ENCODE measurements at places on chromosomes 12 and 14.

GRCh38 chr12:112539221-112539620, 120.5 kb downstream of the PTPN11 start:
- no peak for DNase-seq

GRCh38 chr14:73851000-73851399, 631 bp upstream of the PTGR2 start:
- DNase-seq, result no peak

DNA sequence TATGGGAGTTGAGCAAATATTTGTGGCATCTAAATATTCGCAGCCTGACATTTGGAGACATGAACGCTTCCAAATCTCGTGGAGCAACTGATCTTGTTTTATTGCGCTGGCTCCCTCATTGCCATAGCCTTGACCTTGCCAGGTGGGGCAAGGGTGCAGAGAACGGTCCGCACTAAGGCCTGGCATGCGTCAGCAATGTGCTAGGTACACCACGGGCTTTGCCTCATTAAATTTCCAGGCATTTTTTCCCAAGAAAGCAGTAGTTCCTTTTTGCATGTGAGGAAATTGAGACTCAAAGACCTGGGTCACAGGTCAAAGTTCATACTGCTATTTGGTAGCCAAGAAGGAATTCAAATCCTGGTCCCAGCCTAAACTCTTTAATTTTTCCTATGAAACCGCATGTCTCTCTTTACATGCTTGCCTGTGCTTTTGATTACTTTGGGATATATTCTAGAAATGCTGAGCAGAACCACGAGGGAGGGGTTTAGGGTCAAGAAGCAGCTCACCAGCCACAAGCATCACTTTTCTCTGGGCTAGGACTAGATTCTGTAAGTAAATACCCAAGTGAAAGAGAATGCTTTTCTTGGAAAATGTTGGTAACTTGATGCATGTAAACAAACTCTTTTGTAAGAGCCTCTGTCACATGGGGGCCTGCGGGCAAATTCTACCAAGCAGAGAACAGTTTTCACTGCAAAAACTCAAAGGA, 891.6 kb downstream of the VRK1 start:
- DNase-seq, result no peak

GRCh38 chr14:55546212-55546874, 33.7 kb upstream of the KTN1 start:
- no peak for DNase-seq

DNA sequence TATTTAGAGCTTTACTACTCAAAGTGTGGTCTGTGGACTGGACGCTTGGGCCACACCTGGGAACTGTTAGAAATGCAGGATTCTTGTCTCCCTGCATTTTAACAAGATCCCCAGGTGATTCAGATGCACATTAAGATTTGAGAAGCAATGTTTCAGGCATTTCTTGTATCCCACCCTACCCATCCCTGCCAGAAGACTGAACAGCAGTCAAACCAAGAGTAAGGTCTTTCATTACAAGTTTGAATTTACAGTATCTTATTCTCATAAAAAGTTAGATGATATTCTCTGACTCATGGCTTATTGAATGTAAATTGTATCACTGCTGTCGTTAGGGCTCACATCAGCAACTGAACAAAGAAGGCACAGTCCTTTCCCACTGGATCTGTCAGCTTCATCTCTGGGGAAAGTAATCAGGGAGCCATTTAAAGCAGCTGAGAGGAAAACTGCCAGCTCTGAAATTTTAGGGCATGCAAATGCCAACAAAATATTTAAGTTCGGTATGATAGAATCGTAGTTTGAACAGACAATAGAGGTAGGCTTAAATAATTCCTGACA, 141.1 kb downstream of the AKAP6 start:
- DNase-seq, result no peak

GRCh38 chr12:48586361-48586760, 16.5 kb upstream of the LALBA start:
- no peak for DNase-seq

DNA sequence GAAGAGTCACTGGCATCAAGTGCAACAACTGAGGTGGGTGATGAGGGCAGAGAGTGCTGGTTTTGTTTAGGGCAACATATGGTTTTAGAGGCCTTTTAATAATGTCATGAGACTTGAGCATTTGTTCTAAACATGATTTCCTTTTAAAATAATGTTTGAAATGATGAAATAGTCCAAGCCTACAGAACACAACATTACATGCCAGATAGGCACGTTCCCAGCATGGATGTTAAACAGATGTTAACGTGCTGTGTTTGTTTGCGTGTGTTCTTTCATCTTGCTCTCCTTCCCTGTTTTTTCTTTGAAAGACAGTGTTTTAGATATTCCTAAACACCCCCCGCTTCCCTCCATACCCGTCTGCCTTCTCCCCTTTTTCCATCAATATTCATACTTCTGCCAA, 82.3 kb downstream of the RGS6 start:
- DNase-seq, result no peak

- no peak for DNase-seq
Observed at GRCh38 chr12:107402041-107403022, 283.3 kb upstream of the PWP1 start.

DNA sequence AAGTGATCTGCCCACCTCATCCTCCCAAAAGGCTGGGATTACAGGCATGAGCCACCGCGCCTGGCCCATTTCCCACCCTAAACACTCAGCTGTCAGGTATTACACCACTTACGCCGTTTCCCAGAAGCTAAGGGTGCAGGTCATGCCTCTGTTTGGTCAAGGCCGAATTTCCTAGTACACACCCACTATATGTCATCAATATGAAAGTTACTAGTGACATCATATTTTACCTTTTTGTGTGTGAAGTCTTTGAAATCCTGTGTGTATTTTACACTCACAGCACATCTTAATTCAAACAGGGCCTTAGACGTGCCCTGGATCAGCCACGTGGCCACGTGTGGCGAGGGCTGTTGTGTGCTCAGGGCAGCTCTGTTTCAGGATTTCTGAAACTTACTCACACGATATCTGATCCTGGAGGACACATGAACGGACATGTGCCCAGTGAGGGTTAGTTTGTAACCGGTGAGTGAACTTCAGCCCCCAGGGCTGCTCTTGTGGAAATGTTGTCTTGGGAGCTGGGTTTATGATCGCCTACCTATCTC, 51.8 kb downstream of the GLT1D1 start:
- no peak for DNase-seq

- no peak for DNase-seq
Observed at GRCh38 chr14:51677266-51677665, 25.6 kb downstream of the FRMD6 start.

GRCh38 chr12:71980538-71980937, 41.9 kb downstream of the TPH2 start:
- no peak for DNase-seq

DNA sequence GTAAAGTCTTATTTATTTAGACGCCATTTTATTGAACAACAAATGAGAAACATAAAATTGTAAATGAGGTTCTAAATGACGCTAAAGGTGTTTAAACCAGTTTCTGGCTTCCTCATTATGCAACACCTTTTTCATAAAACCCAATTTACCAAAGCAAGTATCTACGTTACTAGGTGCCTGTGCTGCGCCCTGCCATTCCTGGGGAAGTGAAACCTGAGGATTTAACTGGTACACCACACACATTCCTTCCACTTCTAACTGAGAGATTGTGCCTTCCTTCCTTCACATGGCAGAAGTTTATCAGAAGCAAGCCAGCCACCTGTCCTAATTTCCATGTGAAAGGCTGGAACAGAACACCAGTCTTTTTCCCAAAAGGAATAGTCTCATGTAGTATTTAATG, 40.3 kb upstream of the GCH1 start:
- DNase-seq, result no peak

GRCh38 chr14:75577090-75577489, 1.3 kb upstream of the FLVCR2 start:
- DNase-seq, result no peak

DNA sequence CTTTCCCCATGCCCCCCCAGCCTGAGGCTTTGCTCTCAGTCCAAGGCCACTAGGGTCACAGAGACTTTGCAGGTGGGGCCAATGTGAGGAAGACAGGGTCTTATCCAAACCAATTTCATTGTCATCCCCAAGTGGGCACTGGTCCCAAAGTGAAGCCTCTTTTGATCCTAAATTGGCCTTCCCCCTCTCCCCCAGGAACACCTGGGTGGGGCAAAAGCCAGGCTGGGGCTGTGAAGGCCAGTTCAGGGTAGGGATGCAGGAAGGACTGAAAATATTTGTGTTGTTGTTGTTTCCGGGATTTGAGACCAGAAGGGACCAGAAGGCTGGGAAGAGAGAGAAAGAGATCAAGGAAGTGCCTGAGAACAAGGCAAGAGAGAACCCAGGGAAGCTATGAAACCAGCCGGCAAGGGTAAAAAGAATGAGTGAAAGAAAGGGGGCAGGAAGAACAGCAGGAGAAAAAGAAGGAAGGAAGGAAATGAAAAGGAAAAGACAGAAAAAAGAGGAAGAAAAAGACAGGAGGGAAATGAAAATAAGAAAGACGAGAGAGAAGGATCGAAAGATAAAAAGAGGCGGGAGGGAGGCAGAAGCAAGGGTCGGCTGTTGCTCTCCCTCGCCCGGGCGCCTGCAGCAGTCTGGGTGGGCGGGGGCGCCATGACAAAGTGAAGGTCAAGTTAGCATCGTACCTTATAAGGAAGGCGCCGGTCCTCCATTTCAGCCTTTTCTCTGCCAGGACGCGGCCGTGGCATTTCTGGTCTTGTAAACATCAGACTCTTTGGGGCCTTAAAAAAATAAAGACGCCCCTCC, 7.4 kb upstream of the HOXC11 start:
- DNase-seq, result no peak

- no peak for DNase-seq
Observed at GRCh38 chr12:65462484-65462883, 184.0 kb downstream of the MSRB3 start.

- no peak for DNase-seq
Observed at GRCh38 chr14:23487216-23487615, 17.7 kb downstream of the NGDN start.

- DNase-seq, result no peak
Observed at GRCh38 chr12:57905812-57906475, 35.4 kb upstream of the ATP23 start.

DNA sequence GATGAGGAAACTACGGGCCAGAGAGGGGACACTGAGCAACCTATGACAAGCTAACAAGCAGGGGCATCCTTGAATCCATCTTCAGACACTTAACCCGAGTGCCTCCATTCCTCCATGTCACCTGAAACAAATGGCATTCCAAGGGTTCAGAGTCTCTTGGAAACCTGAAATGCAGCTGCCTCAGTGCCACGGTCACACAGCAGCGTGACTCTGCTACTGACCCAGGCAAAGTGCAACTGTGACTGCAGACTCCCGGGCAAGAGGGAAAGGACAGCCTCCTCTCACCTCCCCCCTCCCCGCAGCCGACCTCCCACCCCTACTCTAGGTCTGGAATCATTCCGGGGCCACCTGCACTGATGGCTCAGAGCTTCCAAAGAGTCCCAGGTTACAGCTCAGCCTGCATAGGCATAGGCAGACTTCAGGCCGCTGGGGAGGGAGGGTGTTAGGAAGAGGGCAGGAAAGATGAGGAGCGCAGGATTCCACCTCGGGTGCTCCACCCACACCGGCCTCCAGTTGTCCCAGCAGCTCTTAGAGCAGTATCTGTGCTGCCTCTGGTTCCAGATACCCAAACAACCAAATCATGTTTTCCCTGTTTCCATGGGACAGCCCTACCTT, 53.2 kb downstream of the KCNK10 start:
- DNase-seq, result no peak

- DNase-seq, result no peak
Observed at GRCh38 chr14:69475194-69475818, 9.2 kb upstream of the PLEKHD1 start.

GRCh38 chr12:26813812-26814211, 19.2 kb downstream of the ITPR2 start:
- DNase-seq, result no peak

- DNase-seq, result no peak
Observed at GRCh38 chr12:14849661-14850060, 6.3 kb upstream of the ART4 start.

GRCh38 chr12:123120452-123121166, 30.3 kb downstream of the PITPNM2 start:
- DNase-seq, result no peak

DNA sequence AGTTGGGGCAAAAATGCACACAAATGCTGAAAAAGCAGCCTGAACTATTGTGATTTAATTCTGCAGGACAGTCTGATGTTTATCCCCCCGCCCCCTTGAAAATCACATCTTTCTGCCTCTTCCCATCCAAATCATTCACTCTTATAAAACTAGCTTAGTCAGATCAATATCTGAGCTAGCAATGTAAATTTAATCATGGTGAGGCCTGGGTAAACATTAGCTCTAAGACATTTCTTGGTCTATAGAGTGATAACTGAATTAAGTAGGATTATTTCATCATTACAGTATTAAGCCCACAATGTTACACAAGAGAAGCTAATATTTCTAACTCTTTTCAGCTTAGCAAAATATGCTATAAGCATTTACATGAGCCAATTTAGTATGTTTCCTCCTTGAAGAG, 9.1 kb upstream of the PCED1B start:
- no peak for DNase-seq

DNA sequence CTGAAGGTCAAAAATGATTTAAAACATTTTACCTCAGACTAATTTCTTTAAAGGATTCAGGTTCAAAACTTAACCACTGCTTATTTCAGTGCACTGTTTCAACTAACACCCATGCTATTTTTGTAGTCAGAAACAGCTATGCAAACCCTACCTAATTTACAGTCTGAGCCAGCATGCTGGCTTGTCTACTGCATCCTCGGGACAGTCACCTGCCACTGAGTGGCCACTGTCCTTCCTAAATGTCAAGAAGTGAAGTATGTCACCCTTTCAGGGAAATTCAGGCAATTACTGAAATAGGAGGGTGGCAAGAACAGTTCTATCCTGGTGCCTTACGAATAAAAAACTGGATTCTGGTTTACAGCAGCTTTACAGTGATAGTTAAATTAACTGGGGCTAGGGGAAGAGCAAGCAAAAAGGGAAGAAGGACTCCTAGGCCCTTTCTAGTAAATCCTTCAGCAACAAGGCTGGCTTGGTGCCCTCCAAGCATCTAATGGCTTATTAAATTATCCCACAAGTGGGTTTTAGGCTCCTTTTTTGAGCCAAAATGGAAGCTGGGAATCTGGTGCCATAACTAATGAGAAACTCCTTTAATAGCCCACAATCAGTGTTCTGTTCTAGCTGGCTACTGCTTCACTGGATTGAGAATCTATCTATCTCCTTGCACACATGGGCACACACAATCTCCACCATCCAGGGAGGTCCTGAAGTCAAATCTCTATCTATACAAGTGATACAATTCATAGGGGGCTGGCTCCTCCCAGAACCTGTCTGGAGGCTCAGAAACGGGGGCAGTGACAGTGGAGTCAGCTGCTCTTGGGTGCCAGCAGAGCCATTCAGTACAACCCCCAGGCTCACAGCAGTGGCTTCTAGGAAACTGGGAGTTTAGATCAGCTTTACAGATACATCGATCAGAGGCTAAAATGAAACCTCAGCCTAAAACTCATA, 43.4 kb downstream of the SH2B3 start:
- no peak for DNase-seq

DNA sequence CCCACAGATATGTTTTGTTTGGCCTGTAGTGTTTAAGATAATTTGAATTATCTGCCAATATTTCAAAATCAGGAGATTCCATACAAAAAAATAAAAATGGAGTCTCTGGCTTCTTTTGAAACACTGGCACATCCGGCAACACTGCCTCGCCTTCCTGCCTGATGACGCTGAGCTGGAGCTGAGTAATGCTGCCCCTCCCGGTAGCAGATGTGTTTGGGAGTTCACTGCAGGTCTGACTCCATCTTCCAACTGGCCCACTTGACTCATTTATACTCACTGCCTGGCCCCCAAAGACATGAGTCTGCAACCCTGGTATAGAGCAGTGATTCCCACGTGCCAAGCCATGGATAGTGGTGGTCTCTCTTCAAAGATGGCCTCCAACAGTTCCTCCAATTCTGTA, 7.4 kb downstream of the CIT start:
- DNase-seq, result no peak

- no peak for DNase-seq
Observed at GRCh38 chr12:19440019-19440858, 947 bp downstream of the AEBP2 start.

Data from NCI-H1436 treated with DMSO at 0.1 percent for 48 hours (cell line).